ENCODE measurements at places on chromosomes 11 and 22.

DNA sequence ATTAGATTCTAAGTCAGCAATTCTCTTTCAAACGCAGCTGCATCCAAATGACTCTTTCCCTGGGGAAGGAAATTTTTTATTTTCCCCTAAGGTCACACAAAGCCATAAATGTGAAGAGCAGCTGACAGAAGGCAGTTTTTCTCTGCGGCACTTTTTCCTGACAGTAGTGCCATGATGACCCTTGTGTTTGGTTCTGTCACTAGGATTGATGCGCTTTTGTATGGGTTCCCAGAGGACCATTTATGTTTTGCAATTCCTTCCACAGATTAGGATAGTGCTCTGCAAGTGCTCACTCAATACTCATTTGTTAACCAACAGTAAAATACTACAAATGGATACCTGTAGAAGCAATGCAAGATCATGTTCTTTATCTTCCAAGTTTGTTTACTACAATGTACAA is 359.6 kb upstream of the CTSC start:
- DNase-seq: no peak

DNA sequence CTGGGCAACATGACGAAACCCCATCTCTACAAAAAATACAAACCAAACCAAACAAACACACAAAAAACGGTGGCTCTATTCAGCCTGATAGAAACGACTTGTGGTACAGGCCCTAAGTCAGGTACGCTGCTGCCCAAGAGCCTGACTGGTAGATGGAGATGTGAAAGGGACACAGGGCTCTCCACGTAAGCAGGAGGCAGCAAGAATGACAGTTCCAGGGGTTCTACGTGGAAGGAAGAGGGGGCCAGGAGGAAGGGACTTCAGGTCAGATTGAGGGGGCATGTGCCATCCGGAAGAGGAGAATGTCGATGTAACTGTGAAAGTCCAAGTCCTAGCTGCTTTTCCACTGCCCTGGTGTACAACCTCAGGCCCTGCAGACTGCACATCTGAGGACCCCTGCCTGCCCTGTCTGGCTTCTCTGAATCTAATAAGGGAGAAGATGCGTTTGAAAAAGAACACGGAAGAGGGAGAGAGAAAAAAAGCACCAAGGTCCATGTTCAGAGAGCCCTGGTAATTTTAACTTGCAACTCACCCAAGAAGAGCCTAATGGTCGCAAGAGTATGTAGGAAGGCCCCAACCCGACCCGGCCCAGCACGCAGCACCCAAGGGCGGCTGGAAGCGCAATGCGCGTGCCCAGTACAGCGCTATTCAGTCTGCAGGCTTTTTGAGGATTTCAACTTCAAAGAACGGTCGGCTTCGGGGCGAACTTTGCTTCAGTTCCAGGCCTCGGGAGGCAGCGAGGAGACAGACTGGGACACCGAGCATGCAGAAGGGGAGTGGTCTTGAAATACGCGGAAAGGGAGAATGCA is 909 bp upstream of the ZNRD2 start:
- DNase-seq: no peak

DNA sequence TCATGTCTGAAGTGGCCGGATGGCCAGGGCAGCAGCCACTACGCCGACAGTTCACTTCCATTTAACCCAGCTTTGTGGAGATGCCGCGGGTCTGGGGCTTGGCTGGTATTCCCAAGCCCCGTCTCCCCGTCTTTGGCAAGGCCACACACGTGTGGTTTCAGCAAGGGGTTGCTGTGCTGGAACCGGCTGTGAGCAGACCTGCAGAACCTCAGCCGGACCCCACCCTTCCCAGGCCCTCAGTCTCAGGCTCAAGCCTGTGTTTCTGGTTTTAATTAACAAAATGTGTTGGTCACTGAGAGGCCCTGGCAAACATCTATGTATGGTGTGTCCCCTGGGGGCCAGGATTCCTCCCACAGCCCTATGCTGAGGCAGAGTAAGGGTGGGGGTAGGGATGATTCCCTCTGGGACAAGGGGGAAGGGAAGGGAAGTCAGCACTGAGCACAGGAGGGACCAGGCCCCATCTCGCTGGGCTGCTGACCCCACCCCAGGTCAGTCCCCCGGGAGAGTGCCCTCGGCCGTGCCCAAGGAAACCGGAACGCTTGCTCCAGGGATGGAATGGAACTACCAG is 9.3 kb downstream of the OSBPL5 start:
- no peak for DNase-seq

GRCh38 chr22:49139492-49140151 is 688.1 kb downstream of the BRD1 start:
- DNase-seq: no peak

GRCh38 chr11:113161711-113162591 is 152.4 kb upstream of the TTC12 start:
- no peak for DNase-seq

DNA sequence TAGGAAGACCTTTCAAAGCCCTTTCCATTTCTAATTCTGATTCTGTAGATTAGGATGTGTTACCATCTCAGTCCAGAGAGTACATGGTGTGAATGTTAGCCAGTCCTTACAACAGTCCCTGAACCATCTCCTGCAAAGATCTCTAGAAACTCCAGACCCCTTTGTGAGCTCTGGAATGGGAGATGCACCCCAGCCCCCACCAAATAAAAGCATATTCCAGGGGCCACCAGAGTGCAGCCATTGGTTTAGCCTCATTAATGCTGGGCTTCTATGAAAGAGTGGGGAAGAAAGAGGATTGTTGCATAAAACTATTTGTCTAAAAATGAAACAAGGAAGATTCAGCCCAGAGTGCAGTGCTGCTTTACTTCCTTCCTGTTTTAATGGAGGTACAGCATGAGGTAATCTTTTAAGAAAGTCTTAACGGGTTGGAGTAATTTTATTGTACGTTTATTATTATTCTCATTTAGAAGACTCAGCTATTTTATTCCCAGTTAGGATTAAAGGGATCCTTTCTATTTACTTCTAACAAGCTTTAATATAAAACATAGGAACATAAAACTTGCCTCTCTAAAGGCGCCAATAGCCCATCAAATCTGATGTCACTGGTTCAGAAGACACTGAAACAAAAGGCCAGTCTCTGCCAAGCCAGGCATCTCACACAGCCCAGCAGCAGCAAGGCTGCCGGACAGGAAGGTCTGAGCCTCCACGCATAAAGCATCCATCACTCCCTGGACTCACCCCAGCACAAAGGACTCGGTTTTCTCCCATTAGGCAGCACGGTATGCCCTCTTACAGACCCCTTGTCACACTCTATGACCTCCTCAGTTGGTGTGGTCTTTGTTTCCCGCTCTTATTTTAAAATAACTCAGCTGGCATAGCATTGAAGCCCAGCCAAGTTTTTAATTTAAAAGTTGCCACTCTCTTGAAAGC is 203.9 kb upstream of the BLID start:
- DNase-seq: peak; percentile 9

- DNase-seq: no peak
Observed at GRCh38 chr22:42805998-42806830, 50.9 kb downstream of the ARFGAP3 start.

DNA sequence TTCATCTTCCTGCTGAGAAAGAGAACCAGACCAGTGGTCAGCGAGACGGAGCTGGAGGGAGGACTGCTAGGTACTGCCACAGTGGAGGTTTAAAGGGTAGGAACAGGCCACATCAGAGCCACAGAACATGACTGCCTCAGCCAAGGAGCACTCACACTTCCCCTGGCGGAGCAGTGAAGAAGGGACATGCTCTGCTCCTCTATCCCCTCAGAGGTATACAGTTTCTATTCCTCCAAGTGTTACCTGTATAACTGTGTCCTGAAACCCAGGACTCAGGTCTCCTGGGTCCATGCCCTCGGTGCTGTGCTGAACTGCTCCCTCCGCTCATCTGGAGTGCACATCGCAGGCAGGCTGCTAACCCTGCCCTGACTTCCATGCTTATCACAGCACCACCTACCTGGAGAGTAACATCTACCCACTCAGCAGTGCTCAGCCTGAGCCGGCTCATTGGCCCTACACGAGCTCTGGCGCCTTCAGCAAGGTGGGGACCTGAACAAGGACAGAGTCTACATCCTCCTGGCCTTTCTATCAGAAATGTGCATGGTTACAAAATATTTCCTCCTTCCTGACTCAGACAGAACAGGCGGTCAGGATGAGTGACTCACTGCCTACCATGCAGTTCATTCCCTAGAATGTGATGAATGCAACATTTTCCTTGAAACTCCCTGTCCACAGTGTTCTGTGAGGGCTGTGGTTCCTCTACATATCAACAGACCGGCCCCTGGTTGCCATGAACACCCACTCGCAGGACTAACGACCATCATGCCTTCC is 52.9 kb downstream of the C11orf58 start:
- no peak for DNase-seq

GRCh38 chr22:20615021-20615420 is 107.6 kb downstream of the MED15 start:
- DNase-seq: no peak

DNA sequence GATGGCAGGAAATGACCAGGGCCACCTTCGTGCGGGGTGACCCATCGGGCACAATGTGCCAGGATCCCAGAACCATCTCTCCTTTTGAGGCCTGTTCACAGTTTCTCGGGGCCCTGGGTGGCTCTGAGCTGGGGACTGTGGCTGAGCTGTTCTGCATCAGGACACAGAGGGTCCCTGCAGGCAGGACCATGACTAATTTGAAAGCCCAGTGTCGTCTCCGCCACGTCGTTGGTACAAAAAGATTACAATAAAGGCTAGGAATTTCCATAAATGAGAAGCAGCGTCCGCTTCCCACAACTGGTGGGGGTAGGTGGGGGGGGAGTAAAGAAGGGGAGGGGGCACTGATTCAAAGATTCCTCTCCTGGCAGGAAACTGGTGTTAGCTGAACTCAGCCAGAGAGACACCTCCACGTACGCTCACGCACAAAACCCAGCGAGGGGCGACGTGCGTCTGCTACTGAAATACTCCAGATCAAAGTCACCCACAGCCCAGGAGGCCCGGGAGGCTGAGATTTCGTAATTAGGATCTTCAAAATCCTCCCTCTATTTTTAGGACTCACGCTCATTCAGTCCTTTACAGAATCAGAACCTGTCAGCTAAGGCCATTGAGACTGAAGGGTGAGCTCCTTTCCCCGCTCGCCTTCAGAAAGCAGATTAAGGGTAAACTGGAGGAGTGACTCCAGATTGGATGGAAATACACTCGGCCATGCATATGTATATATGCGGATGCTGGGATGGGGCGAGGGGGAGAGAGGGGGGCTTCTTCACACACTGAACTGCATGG is 11.0 kb downstream of the MN1 start:
- no peak for DNase-seq

GRCh38 chr11:123575441-123575840 is 79.0 kb downstream of the SCN3B start:
- no peak for DNase-seq

GRCh38 chr22:45528046-45528445 is 25.4 kb downstream of the FBLN1 start:
- no peak for DNase-seq

GRCh38 chr11:61830237-61831105 is 2.4 kb downstream of the FADS2 start:
- no peak for DNase-seq

DNA sequence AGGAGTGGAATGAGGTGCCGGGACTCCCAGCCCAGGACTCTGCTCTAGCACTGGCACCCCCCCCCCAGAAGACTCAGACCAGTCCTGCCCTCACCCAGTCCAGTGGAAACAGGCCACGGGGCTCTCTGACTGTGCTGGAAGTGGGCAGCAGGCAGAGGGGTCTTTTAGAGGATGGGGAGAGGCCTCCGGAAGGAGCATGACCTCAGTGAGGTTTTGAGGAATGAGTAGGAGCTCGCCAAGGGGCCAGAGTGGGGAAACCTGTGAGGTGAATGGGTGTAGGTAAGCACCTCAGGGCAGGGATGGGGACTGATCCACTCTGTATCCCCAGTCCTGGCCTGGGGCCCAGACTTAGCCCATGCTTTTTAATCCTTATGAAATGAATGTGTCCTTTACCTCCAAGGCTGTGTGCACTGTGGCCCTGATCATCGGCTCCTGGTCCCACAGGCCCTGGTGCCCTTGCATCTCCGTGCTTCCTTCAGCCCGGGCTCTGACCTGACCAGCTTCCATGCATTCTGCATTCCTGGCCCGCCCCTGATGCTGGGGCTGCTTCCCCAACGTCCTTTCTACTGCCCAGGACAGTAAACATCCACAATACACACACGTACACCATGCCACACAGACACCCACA is 24.4 kb upstream of the RFPL3 start:
- no peak for DNase-seq

- DNase-seq: no peak
Observed at GRCh38 chr22:33220476-33221080, 162.4 kb upstream of the SYN3 start.

GRCh38 chr11:71402878-71403277 is 45.3 kb downstream of the DHCR7 start:
- no peak for DNase-seq

DNA sequence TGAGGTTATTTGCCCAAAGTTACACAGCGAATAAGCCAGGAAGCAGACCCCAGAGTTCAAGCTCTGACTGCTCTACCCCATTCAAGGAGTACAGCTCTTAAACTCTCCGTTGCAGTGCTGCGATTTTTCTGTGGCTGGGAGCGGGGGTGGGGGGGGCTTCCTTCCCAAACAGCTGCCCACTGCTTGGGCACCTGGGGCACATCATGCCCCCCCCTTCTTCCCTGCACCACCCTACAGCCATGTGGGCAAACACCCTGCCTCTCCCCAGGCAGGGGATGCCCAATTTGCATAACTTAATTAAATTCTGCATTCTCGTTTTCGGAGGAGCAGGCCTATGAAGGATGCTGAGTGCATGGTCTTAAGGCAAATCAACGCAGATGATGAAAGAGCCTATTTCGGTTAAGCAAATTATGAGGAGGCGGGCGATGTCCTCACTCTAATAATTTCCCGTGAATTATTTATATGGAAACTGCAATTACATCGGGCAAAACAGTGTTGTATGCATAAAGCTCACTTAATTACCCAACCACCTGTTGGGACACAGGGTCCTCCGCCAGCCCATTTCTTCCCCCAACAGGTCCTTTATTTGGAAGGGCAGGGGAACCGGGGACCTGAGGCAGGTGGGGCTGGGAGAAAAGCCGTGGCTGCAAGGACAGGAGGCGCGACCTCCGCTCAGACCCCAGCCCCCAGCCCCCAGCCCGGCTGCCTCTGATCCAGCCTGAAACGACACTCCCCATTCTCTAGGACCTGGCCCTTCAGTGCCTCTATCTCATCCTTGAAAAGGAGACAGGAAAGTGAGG is 610.5 kb downstream of the BUD13 start:
- DNase-seq: no peak

GRCh38 chr11:116537709-116538108 is 235.1 kb downstream of the BUD13 start:
- DNase-seq: no peak

GRCh38 chr11:76151556-76152085 is 54.7 kb downstream of the WNT11 start:
- no peak for DNase-seq

- DNase-seq: no peak
Observed at GRCh38 chr11:3087821-3088800, 30.9 kb upstream of the CARS1 start.

- no peak for DNase-seq
Observed at GRCh38 chr11:8309862-8310261, 46.2 kb upstream of the LMO1 start.

DNA sequence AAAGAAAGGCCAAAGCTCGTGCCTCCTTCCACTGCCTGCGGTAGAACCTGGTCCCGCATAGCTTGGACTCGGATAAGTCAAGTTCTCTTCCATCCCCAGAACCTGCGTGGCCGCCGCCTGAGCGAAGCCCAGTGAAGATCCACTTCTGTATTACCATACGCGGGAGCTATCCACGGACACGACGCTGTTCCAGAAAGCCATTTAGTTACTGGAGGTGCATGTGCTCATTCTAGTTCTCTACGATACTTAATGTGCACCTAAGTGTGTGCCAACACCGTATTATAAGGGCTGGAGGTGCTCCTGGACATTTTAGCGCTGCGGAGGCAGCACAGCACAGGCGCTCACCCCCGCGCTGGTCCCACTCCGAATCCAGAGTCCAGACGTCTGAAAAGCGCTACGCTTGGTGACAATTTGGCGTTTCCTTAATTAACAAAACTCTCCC is 1.4 kb downstream of the WT1 start:
- no peak for DNase-seq
